ENCODE measurements at places on chromosomes 6 and 20.
A peak's percentile ranks its signal among the peaks of the same experiment; 100 is the strongest.

- no peak for DNase-seq
Measured at GRCh38 chr6:38997128-38997761, 51.3 kb upstream of the GLP1R start.

- DNase-seq, result no peak
Measured at GRCh38 chr6:124659427-124659826, 302.8 kb upstream of the RNF217 start.

DNA sequence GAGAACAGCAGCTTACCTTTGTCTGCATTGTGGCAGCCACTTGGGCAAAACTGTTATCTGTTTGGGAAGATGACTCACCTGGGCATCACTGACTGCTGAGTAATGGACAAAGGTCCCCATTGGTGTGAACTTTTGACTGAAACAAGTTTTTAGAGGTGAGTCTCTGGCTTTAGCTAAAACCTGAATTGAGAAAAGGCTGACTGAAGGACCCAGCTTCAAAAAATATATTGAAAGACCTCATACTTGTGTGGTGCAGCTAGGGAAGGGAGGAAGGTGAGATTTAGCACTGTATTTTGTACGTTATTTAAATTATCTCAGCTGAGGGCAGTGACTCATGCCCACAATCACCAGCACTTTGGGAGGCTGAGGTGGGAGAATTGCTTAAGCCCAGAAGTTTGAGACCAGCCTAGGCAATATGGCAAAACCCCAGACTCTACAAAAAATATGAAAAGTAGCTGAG, 4.5 kb upstream of the CITED2 start:
- DNase-seq, result no peak

GRCh38 chr20:11876555-11876954, 41.1 kb upstream of the BTBD3 start:
- no peak for DNase-seq

- DNase-seq, result peak; percentile 56
Measured at GRCh38 chr6:139531148-139532115, 157.0 kb upstream of the CITED2 start.

DNA sequence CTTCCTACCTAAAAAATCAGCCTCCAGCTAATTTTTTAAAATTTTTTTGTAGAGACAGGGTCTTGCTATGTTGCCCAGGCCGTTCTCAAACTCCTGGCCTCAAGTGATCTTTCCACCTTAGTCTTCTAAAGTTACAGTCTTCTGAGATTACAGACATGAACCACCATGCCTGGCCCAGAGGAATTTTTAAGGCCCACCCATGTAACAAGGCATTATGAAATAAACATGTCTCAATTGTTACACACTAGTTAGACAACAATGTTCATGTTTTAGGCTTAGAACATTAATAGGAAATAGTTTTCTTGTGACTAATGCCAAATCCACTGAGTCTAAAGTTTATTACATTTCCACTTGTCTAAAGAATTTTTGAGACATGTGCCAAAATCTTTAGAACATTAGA, 221.2 kb downstream of the LAMA2 start:
- DNase-seq, result no peak

DNA sequence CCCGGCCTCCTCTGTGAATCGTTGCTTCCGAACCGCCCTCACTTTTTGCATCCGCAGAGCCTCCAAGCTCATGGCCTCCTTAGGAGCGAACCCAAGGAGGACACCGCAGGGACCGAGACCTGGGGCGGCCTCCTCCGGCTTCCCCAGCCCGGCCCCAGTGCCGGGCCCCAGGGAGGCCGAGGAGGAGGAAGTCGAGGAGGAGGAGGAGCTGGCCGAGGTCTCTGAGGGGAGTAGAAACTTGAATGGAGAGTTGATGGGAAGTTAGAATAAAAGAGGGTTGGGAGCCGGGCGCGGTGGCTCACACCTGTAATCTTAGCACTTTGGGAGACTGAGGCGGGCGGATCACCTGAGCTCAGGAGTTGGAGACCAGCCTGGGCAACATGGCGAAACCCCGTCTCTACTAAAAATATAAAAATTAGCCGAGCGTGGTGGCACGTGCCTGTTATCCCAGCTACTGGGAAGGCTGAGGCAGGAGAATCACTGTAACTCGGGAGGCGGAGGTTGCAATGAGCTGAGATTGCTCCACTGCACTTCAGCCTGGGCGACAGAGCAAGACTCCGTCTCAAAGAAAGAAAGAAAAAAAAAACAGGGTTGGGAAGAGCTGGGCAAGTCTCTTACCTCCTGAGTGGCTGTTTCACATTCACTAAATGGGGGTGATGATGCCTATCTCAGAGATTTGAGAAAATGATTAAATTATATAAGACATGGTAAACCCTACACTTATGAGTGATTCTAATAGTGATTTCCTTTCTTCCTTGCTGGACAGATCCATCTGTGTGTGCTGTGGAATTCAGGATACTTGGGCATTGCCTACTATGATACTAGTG, 805 bp downstream of the MSH5 start:
- no peak for DNase-seq

DNA sequence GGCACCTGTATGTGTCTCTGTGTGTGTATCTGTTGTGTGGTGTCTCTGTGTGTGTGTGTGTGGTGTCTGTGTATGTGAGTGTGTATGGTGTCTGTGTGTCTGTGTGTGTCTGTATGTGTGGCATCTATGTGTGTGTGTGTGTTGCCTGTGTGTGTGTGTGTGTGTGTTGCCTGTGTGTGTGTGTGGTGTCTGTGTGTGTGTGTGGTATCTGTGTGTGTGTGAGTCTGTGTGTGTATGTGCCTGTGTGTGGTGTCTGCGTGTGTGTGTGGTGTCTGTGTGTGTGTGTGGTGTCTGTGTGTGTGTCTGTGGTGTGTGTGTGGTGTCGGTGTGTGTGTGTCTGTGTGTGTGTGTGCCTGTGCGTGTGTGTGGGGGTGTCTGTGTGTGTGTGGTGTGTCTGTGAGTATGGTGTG, 31.7 kb upstream of the VEGFA start:
- DNase-seq, result no peak

Measured in T-helper 22 cell (primary cell).